ENCODE measurements at places on chromosomes 16 and 17. TPM values are rescaled to one million over a fixed set of nuclear protein-coding genes. Genes with fewer than 3 reads are reported as not detected.

- no peaks in the 10 kb centered on the region for H3K27me3 ChIP-seq
- H3K27ac ChIP-seq = no peak overlapping the region
Observed at GRCh38 chr16:30184891-30185682, 1.7 kb downstream of the CORO1A start.

DNA sequence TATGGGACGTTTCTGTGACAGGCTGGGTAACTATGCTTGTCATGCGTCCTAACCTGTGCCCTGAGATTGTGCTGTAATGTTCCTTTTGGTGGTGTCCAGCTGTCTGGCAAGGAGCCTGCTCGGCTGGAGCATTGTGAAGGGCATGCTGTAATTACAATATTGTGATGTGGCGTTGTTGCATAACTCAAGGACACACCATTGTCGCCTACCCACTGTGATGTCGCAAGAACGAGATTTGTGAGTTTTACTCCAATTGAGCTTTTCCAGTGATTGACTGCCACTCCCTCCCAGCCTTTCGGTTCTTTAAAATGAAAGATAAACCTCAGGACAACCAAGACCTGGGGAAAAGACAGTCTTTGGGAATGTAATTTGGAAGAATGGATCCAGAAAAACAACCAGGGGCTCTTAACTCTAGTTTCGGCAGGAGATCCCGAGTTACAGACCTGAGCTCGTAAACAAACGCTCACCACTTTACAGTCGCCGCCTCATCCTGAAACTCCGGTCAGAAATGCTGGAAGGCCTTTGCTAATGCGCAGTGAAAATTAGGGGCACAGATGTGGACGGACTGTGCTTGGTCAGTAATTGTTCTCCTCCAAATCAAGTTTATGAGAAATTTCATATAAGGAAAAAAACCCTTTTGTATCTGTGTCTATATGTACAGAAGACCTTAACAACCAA, 1.3 kb downstream of the ZNF750 start:
- H3K36me3 ChIP-seq = peaks cover 5% of the 10 kb centered on the region
- H3K27ac ChIP-seq = no peak overlapping the region
- H3K4me1 ChIP-seq = peaks cover 9% of the 10 kb centered on the region
- no peak overlapping the region for H3K4me3 ChIP-seq
- peak; percentile 17 for DNase-seq

- H3K27me3 ChIP-seq = peaks cover 47% of the 10 kb centered on the region
- H3K4me3 ChIP-seq = no peak overlapping the region
- H3K27ac ChIP-seq = no peak overlapping the region
- no peaks in the 10 kb centered on the region for H3K4me1 ChIP-seq
Observed at GRCh38 chr16:89191033-89191900, 9.1 kb downstream of the SLC22A31 start.

DNA sequence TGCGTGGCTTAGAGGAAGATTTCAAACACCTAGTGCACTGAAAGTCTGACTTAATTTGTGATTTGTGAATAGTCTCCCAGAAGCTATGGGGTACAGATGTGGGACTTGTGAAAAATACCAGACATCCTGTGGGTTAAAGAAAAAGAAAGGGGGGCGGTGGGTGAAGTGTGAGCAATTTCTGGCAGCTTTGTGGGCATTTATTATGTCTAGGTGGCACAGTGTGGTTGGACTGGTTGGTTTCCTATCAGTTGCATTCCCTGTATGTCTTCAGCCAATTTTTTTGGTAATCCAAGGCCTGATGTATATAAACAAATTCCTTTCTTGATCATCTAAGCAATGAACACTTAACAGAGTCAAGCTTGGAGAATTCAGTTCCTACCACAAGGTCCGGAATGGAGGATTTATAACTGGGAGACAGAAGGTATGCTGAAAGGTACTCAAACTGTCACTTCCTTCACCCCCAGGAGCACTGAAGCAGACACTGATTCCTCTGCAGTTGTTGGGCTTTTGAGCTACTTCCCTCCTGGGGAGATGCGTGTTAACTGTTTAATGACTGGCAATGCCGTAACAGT, 211.6 kb downstream of the WWOX start:
- no peaks in the 10 kb centered on the region for H3K27me3 ChIP-seq
- DNase-seq = no peak
- H3K4me3 ChIP-seq = no peak overlapping the region
- H3K36me3 ChIP-seq = no peaks in the 10 kb centered on the region
- H3K27ac ChIP-seq = no peak overlapping the region

DNA sequence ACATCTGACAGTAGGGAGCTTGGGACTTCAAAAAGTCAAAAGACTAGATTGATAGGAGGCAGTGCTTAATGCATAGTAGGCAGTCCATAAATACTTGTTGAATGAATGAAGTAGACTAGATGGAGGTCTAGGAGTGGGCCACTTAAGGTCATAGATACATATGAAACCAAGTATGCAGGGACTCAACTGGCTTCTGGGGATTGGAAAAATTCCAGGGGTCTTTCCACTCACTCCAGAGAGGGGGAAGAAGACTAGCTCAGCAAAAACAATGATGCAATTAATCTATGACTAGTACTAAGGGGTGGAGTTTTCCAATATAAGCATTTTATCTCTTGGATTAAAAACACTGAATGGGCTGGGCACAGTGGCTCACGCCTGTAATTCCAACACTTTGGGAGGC, 298.3 kb upstream of the XYLT1 start:
- H3K4me1 ChIP-seq = no peaks in the 10 kb centered on the region
- no peak overlapping the region for H3K4me3 ChIP-seq
- no peak overlapping the region for H3K27ac ChIP-seq
- DNase-seq = no peak

ADAP2 gene
- 2.1 TPM for total RNA-seq

EMC6 gene
- total RNA-seq = 42.9 TPM

SGSM2 gene
- 54.9 TPM for total RNA-seq
